ENCODE measurements at places on chromosomes 11 and 22.

- no peak for DNase-seq
These were observed 32.2 kb upstream of the A4GALT start for GRCh38 chr22:42752912-42753311.

GRCh38 chr22:37560608-37561211, 430 bp downstream of the CDC42EP1 start:
- DNase-seq = peak; percentile 62

- DNase-seq = no peak
These were observed 17.8 kb downstream of the CHORDC1 start for GRCh38 chr11:90204832-90205646.

- DNase-seq = no peak
These were observed 380.3 kb downstream of the AASDHPPT start for GRCh38 chr11:106457727-106458126.

GRCh38 chr11:31601635-31602282, 92.2 kb downstream of the ELP4 start:
- DNase-seq = no peak

DNA sequence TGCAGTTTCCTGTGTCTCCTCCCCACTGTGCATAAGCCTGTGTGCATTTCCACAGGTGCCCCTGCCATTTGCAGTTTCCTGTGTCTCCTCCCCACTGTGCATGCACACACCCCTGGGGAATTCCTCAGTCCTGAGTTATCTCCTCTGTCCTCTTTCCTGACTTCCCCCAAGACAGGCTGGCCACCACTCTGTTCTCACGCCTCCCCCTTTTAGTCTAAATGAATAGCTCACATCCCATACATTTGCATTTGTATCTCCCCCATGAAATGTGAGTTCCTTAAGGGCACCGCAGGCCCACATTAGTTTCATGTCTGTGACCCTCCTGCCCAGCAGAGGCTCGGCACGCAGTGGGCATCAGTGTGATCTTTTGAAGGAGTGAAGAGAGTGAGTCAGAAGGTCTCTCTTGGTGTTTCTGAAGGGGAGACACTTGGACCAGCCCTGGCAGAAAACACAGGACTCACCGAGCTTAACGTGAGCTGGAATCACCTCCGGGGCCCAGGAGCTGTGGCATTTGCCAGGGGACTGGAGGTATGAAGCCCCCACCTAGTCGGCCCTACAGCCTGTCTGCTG, 6.2 kb downstream of the LRRC74B start:
- DNase-seq = no peak

DNA sequence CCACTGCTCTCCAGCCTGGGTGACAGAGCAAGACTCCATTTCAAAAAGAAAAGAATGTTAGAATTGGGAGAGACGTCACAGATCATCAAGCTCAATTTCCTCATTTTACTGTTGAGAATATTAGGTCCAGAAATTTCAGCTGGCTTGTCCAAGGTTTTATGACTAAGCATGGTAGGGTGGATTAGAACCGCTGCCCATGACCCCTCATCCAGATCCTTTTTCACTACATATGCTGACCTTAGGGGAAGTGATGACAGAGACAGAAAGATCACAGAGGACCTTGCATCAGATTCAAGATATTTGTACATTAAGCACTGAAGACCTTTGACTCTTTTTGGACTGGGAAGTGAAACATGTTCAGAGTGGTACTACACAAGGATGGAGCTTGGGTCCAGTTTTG, 134.5 kb downstream of the ADAMTS15 start:
- DNase-seq = no peak

DNA sequence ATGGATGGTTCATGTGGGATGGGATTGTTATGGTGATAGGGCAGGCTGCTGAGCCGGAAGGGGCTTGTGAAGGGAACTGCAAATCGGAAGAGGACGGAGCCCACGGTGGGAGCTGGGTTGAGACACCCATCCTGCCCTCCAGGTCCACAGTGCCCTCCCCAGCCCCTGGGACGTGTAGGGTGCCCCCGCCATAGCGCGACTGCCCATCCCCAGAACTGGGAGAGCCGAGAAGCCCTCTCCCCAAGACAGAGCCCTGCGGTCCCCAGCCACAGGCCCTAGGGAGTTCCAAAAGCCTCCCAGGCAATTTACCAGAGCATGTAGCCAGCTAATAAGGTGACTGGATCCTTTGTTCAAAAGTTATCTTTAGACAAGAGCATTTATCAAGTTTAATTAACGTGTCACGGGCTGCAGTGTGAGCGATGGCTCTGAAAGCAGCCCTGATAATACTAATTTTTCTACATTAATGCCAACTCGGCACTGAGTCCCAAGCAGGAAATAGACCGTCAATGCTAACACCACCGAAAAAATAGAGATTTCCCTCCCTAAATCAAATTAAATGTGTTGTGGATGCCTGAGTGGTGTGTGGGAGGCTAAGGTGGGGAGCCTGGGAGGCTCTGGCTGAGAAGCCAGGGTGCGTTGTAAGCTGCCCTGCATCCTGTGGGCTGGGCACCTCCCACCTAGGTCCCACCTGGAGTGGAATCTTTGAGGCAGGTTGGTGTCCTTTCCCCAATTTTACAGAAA, 76.8 kb upstream of the RTL6 start:
- DNase-seq = no peak

GRCh38 chr22:18987765-18988164, 51.7 kb upstream of the PRODH start:
- DNase-seq = peak; percentile 32

GRCh38 chr22:39513791-39514190, 6.6 kb upstream of the ATF4 start:
- no peak for DNase-seq

DNA sequence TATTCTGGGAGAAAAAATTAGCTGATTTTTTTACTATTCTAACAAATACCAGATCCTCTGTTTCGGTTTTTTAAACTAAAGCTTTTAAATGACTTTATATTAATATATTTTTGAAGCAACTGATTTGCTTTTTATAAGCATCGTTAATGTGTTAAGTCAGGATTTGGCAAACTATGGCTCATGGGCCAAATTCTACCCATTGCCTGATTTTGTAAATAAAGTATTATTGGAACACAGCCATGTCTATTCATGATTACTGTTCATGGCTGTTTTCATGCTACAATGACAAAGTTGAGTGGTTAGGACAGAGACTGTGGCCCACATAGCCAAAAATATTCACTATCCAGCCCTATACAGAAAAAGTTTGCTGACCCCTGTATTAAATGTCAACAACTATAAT, 29.6 kb downstream of the BTBD10 start:
- no peak for DNase-seq

DNA sequence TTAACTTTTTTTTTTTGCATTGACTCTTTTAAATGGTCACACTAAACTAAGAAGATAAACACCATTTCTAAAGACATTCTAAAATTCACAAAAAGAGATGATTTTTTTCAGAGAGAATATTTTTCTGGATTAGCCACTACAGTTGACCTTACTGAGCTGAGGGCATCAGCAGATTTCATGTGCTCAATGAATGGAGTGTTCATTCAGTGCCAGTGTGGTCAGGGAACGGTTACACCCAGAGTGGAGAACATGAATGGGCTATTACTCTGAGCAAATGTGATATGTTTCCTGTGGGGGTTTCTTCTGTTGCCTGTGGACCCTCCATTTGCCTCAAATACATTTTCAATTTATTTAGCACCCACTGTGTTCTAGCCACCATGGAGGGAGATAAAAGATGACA, 19.1 kb downstream of the PKNOX2 start:
- no peak for DNase-seq

GRCh38 chr22:32801537-32802236, at the start of gene TIMP3:
TSS of gene TIMP3 (plus strand) at chr22:32801705. CDS start at chr22:32802002, 297 bp downstream.
- peak; percentile 81 for DNase-seq

DNA sequence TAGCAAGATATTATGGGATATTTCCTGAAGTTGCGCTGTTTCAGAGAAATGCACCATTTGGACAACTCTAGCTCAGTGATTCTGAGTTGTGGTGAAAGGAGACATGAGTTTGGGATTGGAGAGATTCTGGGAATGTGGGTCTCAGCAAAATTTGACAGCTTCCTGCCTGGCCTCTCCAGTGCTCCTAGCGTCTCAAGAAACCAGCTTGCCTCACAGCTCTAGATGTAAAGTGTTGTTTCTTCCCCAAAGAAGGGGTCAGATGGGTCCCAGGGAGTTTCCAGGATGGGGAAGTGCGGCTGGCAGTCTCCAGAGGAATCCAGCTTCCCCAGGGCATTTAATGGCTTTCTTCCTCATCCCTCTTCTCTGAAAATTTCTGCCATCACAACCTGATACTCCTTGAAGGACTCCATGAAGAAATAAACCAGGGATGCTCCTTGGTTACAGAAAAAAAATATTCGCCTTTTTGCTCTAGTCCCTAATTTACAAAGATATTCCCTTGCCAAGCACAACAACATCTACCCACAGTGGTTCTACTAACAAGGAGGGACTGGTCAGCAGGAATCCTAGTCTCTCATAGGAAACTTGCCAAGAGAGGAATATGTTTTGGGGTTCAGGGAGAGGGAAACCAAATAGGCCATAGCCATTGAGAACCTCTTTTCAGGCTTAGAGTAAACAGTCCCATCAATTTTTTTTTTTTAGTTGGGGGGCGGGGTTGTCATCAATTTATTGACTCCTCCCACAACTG, 185.4 kb upstream of the E2F8 start:
- DNase-seq = no peak

- DNase-seq = no peak
These were observed 30.3 kb downstream of the SLC22A6 start for GRCh38 chr11:62954478-62954877.

- no peak for DNase-seq
These were observed 538.1 kb downstream of the SOX6 start for GRCh38 chr11:15818132-15818842.

DNA sequence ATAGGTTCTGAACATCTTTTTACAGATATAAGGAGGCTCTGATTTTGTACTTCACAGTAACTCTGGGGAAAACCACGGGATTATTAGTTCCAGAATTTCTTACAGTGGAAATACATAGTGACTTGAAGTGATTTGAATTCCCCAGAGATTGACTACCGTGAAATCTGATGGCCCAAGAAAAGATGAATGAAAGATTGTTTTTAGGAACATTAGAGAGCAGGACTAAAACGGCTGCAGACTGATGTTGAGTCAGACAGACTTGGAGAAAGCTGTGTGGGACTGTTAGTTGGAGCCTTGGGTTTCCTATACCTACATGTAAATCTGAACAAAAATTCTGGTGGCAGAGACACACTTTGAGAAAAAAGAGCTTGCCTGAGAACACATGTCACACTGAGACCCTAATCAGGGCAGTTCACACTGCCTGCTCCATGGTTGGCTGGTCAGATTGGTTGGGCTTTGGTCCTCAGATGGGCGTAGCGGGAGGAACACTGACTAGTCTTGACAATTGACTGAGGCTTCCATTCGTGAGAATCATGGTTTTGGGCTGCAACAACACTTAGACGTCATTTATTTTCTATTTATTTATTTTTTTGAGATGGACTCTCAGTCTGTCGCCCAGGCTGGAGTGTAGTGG, 6.8 kb downstream of the PPP6R3 start:
- no peak for DNase-seq

DNA sequence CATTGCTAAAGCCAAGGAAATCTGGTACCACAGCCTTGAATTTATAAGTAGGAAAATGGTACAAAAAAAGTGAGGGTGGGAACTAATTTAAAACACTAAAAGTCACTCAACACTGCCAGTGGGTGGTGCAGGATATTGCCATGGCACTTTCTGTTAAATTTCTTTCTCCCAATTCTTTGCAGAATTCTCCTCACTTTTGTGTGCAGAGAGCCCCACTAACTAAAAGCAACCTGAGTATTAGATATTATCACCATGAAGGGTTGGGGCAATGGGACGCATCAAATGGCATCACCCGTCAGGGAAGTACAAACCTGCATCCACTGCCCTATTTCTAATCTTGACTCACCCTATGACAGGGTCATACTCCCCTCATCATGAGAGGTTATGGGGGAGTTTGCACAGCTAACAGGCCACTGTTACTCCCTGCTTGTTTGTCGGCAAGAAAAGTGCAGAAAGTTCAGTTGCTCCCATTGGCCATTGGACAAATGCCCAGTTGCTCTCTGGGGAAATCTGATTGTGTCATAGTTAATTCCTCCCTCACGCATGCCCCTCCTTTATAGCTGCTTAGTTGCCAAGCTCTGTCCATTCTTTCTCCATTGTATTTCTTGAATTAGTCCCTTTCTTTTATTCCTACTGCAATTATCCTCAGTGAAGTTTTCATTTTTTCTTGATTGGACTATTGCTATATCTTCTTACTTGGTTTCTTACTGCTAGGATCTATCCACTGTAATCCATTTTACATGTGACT, 93.8 kb upstream of the BLID start:
- no peak for DNase-seq

- peak; percentile 81 for DNase-seq
These were observed 2.2 kb upstream of the TUT1 start for GRCh38 chr11:62593434-62594044.

All from endothelial cell (in vitro differentiated cells).